ENCODE measurements at places on chromosomes 5 and 9.

DNA sequence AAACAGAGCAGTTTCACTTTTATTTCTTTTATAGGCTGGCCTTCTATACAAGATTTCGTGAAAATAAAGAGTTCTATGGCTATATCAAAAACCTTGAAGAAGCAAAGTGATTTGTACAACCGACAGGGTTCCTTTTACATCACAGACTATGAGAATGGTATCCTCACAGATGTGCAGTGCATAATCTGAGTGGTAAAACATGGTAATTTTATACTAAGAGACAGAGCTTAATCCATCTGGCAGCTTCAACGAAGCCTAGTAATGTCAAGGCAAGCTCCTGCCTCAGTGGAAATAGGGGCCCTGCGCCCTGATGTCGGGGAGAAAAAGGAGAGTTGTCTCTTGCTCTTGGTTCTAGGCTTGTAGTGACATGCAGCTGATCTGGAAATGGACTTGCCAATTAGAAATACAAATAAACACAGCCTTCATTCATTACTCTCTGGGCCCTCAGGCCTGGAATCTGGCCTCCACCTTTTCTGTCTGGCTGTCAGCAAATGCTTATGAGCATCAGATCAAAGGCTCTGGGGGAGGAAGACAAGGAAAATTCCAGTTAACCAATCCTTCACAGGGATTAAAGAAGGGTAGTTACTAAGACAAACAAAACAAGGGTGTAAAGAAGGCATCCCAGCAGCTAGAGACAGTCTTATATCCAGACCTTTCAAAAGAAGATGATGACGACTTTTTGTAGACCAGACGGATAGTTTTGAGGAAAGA, 33.6 kb upstream of the TRIM32 start:
- no peak for DNase-seq

GRCh38 chr5:96922499-96923244, 13.2 kb upstream of the LNPEP start:
- no peak for DNase-seq

DNA sequence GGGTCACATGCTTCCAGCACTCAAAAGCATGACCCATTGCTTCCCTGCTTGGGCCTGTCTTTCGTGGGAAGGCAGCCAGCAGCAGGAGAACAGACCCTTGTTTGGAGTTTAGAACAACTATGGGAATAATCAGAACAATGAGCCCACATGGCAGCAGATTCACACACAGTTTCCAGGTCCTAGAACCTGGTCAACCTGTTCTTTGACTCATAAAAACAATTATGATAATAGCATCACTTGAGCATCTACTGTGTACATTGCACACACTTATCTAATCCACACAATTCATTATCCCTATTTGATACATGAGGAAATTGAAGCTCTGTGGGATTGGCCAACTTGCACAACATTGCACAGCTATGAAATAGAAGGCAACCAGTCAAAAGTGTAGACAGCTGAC, 41.7 kb downstream of the KLF4 start:
- DNase-seq, result no peak

DNA sequence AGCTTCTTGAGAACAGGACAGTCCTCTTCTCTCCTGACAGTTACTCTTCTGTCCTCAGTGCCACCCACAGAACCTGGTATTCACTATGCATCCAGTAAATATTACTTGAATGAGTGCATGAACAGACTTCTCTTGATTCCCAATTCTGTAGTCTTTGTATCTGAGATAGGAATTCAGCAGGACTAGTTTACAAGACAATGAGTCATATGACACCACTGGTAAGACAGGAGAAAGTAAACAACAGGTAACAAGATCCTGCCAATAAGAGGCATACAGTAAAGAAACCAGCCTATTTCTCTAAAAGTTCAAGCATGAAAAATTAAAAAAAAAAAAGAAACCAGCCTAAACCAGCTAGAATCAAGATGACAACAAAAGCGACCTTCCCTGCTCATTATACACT, 6.2 kb downstream of the ZNF883 start:
- DNase-seq, result no peak

DNA sequence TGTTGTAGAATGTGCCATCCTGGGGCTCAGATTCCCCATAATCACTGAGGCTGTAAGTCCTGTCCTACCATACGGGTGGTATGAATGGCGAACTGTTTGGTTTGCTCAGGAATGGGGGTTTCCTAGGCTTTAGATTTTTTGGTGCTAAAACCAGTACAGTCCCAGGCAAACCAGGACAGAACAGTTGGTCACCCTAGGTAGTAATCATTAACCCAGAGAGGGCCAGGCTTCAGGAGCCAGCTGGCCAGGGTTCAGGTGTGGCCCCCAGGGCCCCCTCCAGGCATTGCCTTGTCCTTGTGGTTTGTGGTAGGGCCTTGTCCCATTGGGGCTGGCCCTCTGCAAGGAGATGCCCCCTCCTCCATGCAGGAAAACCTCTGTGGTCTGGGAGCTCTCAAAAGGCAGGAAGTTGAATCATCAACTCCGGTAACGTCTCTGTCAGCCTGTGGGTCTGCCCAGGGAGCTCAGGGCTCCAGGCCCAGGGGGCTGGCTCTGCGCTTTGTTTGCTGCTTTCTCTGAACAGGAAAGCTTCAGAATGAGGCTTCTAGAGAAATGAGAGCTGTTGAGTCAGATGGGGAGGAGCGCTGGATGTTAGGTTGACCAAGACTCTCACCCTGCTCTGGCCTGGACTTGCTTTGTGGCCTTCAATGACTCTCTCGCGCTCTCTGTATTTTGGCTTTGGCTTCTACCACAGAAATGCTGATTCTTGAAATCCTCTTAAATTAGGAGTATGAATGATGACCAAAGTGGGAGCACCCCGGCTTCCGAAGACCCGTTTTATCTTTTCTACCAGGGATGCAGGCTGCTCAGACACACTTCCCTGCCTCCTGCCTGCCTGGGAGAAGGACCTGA, 22.2 kb upstream of the JADE2 start:
- DNase-seq, result peak; percentile 99

DNA sequence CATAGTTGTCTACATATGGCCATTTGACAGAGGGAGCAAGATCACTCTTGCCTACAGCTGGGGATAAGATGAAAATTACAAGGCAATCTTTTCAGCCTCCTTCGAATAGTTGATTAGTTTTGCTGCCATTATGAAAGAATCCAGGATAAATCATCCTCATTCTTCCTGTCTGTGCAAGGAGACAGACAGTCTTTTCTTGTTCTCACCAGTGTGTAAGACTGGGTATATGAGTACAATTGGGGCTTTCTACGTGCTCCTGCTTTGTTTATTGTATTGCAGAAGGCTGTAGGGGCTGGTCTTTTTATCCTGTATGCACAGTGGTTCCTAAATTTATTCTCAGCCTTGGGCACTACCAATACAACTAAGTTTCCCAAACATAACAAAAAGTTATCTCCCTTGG, 76.8 kb downstream of the SPEF2 start:
- no peak for DNase-seq

GRCh38 chr5:88000877-88001276, 267.8 kb downstream of the TMEM161B start:
- DNase-seq, result no peak

Measured in GM23248 (cell line).